ENCODE measurements at places on chromosomes 11 and 22. TPM values are rescaled to one million over a fixed set of nuclear protein-coding genes. Genes with fewer than 3 reads are reported as not detected.

HTATIP2 gene
- total RNA-seq: 36.7 TPM

- no peak for DNase-seq
Observed at GRCh38 chr11:59865031-59865430, 1.3 kb downstream of the TCN1 start.

GRCh38 chr11:131499199-131499598, 128.8 kb downstream of the NTM start:
- DNase-seq: no peak

GRCh38 chr22:25282671-25283561, 63.5 kb downstream of the CRYBB2 start:
- DNase-seq: no peak

NXPE2 gene
- total RNA-seq: not detected

GRCh38 chr11:22193348-22194051, 615 bp downstream of the ANO5 start:
- no peak for DNase-seq

GRCh38 chr11:97905671-97906070, 1115.1 kb upstream of the CNTN5 start:
- no peak for DNase-seq

- DNase-seq: no peak
Observed at GRCh38 chr22:39656495-39657490, 86.2 kb downstream of the CACNA1I start.

- no peak for DNase-seq
Observed at GRCh38 chr22:45149671-45150070, 14.1 kb upstream of the NUP50 start.

All from H4 (cell line).